ENCODE measurements at places on chromosomes 4 and X.

DNA sequence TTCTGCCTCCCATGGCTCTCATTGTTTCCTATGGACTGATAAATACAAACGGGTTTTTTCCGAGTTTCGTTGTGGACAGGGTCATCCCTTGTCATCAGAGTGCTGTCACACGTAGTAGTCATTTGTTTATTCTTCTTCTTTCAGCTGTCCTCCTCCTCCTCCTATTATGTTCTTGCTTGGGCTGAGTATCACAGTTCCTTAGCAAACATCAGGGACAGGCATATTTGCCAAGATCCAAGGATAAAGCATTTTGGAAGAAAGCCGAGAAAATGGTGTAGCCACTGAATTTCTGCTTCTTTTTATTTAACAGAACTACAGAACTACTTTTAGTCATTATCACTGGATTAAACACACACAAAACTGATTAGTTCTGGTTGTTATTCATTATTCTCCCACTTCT lies 167.9 kb downstream of the MAML3 start:
- DNase-seq: no peak

- no peak for DNase-seq
Measured at GRCh38 chrX:2584251-2585157, 83.7 kb upstream of the DHRSX start.

- no peak for DNase-seq
Measured at GRCh38 chr4:119682099-119682498, 53.5 kb upstream of the PDE5A start.

DNA sequence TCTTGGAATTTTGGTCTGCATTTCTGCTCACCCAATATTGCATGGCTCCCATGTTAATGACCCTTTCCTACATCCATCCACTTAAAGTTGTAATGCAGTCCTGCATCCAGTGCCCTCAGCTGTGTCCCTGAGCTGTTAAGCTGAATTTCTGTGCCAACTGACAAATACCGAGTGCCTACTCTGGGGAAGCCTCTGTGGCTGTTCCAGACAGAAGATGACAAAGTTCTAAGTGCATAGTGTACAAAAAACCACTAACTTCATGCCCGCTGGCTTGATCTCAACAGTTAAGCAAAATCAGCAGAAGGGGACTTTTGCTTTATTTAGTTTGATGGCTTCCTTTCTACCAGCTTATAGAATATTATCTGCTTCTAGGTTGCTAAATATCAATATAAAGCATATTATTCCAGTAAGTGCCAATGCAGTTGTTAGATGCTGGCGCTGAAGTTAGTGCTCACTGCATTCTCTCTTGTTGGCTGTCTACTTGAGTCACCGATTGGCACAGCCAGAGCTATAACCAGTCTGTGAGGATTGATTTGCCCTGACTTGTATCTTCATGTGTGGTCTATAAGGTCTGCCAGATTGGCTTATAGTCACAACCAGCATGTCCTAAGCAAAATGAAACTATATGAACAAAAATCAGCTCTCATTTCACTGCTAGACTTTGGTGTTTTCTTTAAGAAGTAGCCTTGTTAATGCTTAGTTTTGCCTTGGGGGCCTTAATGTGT lies 98.9 kb downstream of the KLHL8 start:
- DNase-seq: no peak

DNA sequence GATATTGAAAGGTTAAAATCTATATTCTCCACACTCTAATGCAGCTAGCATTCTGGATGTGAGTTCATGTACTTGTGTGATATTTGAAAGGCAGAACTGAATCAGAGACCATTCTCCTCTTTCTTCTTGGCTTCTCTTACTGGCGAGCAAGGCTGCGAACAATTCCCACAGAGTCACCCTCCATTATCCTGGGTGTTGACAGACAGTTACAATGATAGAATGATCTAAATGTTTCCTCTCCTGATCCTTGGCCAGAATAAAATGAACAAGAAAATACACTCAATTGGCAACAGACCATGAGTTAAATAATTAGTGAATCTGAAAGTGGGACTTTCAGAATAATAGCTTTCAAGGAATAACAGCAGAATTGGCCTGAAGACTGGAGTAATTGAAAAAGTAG lies 342.8 kb downstream of the RAPGEF2 start:
- DNase-seq: no peak

DNA sequence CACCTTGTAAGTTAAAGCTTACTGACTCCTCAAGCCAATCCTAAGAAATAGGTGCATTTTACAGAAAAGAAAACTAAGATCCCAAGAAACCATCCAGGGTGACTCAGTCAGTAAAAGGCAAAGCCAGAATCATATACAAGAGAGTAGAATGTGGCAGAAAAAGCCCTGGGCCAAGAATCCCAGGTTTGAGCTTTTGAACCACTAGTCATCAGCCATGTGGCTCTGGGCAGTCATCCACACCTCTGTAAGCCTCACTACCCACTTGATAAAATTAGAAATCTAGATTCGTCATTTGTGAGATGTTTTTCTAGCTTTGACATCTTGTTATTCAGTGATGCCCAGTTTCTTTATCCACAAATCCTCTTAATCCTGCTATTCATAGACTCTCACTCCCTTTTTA lies 122.2 kb upstream of the PDE5A start:
- DNase-seq: no peak

DNA sequence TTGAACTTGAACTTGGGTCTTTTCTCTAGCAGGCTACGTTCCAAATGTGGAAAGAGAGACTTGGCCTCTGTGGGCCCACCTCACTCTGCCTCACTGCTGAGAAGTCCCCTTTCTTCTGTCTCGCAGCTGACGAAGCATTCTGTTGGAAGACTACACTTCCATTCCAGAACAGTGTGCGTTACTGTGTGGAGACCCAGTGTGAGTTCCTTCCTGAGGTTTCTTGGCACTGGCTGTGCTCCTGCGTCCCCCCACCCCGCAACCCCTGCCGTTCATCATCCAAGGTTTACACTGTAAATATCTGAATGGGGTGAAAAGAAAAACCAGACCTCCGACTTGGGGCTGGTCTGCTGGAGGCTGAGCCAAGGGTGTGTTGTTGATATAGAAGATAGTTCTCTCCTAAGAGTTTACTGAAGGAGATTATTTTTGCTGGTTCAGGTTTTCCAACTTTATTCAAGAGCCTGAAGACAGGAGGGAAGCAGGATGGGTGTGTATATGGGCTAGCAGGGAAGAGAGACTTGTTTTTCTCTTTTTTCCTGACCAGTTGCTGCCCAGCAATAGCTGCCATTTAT lies 34.7 kb downstream of the NHSL2 start:
- DNase-seq: no peak

GRCh38 chr4:34191443-34191842 lies 2052.9 kb downstream of the ARAP2 start:
- no peak for DNase-seq

DNA sequence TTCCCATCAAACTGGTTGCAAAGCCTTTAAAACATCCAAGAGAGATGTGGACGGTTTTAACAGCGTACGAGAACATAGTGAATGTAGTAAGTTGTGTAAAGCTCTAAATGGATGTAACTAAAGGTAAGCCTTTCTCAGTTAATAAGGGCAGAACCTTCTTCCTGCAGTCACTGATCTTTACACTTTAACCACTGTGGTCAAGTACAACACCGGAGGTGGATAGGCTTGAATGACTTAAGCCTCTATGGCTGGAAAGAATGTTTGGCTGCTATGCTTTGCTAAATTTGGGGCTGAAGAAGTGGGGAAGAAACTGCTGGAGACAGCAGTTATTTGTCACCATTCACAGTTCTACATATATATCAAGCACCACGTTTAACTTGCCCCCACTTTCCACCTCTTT lies 285.1 kb upstream of the FMR1 start:
- DNase-seq: no peak

- no peak for DNase-seq
Measured at GRCh38 chr4:14434916-14435315, 567.4 kb upstream of the CPEB2 start.

GRCh38 chr4:95540227-95540626 lies 8.5 kb downstream of the UNC5C start:
- no peak for DNase-seq

- peak; percentile 84 for DNase-seq
Measured at GRCh38 chrX:130083656-130084382, 26.5 kb downstream of the ELF4 start.

GRCh38 chr4:40606239-40606767 lies 23.4 kb downstream of the RBM47 start:
- no peak for DNase-seq

DNA sequence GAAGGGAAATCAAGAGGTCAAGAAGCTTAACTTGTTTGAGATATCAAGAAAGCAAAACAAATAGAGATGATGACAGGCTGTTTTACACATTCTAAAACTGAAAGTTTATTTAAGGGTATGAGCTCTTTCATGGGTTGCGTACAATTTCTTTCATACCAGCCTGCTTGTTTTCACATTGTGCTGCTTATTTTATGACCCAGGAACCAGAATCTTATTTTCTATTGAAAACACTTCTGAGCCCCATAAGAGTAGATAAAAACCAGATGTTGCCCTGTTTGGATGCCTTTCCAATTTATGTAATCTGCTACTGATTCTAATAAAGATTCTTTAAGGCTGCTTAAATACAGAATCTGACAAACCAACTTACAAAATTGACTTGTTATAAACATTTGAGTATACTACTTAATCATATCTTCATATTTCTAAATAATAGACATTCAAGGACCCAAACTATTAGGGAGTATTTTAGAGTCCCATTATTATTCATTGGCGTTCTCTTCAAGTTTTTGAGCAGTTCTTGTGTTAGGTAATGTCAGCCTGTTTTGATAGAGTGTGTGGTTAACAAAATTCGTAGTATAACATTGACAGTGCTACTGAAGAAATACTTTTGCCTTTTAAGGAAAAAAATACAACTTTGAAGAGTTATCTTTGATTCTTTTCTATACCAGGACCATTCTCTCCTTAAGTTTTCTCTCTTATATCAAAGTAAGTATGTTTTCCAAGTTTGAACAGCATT lies 74.4 kb downstream of the PDLIM5 start:
- no peak for DNase-seq

GRCh38 chr4:176210101-176210500 lies 14.7 kb upstream of the SPATA4 start:
- DNase-seq: no peak

GRCh38 chrX:27491397-27491796 lies 28.3 kb upstream of the PPP4R3C start:
- DNase-seq: no peak

DNA sequence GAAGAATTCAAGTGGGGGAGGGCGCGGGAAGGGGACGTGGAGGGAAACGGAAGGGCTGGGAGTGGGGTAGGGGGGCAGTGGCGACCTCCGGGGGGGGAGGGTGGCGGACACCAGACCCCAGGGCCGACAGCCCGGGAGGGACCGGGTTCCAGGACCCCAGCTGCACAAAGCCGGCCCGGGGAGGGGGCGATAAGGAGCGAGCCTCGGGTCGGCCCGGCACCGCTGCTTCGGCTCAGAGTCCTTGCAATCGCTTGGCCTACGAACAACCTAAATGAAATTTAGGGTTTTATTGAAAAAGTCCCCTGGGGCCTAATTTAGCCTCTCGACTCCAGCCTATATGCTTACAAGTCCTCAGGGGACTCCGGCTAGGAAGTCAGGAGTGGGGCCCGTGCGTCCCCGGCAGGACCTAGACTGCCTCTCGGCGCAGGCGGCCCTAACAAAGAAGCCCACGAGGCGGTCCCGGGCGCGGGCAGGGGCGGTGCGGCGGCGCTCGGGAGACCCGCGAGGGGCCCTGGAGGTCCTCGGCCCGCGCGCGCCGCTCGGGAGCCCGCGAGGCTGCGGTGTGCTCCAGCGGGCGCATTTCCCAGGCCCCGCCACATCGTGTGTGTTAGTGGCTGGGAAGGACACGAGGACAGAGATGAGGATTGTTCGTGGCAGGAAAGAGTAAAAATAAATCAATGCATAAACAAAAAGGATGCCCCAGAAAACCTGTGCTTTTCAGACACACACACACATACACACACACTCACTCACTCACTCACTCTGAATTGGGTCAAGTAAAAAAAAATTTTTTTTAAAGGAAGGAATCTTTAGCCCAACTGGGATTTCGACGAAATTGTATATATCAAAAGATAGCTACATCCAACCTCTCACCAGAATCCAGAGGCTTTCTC lies 70.0 kb downstream of the MGST2 start:
- DNase-seq: no peak

DNA sequence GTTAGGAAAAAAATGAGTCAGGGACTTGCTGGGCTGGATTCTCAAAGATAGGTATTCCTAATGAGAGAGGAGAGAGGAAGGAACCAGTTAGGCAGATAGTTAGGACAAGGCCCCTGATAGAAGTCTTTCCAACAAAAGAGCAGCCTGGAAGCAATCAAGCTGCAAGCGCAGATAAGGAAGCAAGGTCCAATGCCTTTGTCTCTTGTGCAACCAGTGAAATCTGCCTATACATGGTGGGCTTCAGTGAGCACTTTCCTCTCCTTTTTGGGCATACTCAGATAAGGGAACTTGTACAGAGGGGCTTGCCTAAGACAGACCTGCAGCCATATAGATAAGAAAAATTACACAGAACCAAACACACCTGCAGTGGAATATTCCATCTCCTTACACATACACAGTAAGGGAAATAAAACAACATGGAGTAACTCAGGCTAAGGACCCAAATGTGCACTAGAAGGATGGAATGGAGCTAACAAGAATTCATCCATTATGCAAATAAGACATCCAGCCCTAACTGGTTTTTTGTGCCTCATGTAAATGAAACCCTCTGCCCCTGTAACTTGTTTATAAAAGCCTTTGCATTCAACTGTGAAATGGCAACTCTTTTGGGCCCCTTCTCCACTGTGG lies 68.8 kb downstream of the PCDH18 start:
- DNase-seq: no peak

- no peak for DNase-seq
Measured at GRCh38 chr4:72969976-72970375, 99.5 kb downstream of the COX18 start.

- DNase-seq: no peak
Measured at GRCh38 chr4:111454961-111455360, 690.3 kb upstream of the FAM241A start.

- DNase-seq: no peak
Measured at GRCh38 chrX:83510510-83511062, 2.5 kb downstream of the POU3F4 start.

GRCh38 chr4:54066718-54067129 lies 2.3 kb upstream of the CHIC2 start:
- DNase-seq: peak; percentile 10

DNA sequence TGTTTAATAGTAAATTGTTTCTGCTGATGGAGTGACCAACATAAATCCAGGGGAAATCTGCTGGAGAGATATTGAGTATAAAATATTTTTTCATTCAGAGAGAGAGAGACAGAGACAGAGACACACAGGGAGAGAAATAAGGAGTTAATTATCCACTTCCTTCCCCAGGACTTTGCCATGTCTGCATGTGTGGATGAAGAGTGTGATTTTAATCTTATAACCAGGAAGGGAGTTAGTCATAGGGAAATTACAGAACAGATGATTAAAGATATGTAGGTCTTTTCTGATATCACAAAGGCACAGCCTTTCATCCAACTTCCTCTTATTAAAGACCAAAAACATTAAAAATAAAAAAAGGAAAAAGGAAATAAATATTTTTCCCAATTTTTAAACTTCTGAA lies 526.3 kb downstream of the SPRY1 start:
- DNase-seq: no peak

DNA sequence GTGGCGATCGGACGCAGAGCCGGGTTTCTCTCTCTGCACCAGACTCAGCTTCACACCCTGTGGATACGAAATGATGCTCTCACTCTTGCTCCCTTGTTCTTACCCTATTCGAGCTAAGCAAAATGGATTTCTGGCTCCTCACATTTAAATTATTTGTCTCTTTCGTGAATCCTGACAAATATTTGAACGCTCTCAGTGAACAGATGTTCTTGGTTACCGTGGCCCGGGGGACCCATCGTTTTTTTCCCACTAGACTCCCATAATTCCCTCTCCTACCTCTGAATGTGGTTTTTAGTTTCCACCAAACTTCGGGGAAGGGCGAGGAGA lies 630 bp downstream of the SMARCA5 start:
- no peak for DNase-seq

GRCh38 chrX:10577853-10578252 lies 42.5 kb downstream of the MID1 start:
- peak; percentile 2 for DNase-seq

All from HL-60 (cell line).